ENCODE measurements at places on chromosomes 7 and 10.

GRCh38 chr10:129027906-129028305 lies 439.1 kb upstream of the MGMT start:
- DNase-seq: no peak

GRCh38 chr7:2527505-2528467 lies 8.2 kb downstream of the LFNG start:
- peak; percentile 58 for DNase-seq

DNA sequence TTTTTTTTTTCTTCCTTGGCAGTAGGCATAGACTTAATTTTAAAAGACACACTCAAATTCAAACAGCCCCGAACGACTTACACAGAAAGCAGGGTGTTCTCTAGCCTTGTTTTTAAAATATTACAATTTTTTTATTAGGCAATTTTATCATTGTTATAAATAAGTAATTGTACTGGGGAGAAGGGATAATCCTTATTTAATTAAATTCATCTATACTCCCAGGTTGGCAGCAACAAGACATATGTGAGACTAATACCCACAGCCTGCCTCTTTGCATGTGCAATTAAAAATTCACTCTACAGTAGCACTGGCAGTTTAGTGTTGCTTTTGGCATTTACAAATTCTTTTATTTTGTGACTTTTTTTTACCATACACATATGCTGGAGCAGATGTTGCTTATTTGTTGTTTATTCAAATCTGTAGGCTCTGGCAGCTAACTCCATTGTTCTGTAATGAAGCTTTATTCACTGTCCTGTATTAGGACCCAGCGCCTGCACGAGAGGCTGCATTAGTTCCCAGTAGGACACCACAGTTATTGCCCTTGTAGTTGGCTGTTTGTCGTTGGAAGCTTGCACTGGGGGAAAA lies 84.9 kb upstream of the PPP1R17 start:
- no peak for DNase-seq

GRCh38 chr10:117792214-117792613 lies 249.7 kb downstream of the EMX2 start:
- no peak for DNase-seq

- no peak for DNase-seq
Measured at GRCh38 chr10:16866541-16867275, 49.5 kb upstream of the RSU1 start.

DNA sequence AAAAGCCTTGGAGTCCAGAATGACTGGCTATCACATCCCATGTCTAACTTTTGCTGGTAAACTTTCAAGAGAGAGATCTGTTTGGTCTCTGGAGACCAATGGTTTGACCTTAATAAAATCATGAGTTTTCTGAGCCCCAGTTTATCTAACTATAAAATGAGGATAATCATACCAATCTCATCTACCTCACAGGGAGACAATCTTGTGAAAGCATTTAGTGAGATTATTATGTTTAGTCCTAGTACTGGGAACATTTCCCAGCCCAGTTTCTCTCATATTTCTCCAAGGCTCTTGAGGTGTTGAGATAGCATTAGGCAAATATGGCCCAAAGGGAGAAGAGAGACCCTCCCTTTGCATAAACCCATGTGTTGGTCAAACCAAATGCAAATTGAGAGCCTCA lies 25.8 kb downstream of the ABCC2 start:
- no peak for DNase-seq

- no peak for DNase-seq
Measured at GRCh38 chr7:45216181-45216580, 58.6 kb downstream of the RAMP3 start.

DNA sequence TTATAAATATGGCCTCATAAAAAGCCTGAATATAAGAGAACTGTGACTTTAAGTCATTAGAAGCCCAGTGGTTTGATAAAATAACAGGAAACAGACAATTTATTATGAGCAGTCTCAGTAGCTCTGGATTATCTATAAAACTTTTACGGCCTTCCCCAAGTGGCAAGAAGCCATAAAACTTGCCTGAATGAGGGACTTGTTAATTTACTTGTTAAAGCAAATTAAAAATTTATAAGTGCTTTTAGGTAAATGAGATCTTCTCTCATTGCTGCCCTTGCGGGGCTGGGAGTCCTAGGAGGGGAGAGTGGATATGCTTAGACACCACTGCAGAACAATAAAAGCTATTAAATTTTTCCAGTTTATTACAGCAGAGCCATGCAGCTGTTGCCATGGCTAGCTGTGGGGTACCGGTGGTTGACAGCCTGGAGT lies 499.9 kb downstream of the AUTS2 start:
- no peak for DNase-seq

DNA sequence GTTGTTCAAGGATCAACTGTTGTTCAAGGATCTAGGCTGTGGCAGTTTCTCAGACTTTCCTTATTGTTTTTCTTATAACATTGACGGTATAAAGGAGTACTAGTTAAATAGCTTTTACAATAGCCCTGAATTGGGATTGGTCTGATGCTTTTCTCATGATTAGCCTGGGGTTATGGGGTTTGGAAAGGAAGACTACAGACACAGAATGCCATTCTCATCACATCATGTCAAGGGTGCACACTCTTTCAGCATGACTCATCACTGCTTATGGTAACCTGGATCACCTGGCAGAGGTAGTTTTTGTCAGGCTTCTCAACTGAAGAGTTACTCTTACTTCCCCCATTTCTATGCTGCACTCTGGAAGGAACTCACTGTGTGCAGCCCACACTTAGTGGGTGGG lies 194.2 kb upstream of the NPSR1 start:
- DNase-seq: no peak

DNA sequence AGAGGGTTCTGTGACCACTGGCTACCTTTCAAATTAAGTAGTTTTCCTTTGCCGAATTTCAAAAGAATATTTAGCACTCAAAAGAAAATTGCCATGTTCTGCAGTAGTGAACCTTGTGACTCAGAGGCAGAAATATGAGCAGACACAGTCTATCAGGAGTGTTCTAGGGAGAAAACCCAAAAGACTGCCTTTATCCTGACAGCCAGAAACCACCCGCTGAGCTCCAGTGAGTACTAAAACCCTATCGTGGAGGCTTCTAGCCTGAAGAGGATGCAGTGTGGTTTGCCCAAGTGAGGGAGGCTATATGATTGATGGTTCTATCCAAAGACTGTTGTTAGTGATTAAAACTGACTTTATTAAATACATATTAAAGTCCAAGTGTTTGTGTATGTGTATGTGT lies 21.9 kb downstream of the CHRM2 start:
- DNase-seq: no peak

- DNase-seq: no peak
Measured at GRCh38 chr10:8070440-8070839, 16.0 kb downstream of the GATA3 start.

- no peak for DNase-seq
Measured at GRCh38 chr7:738723-739454, 11.8 kb upstream of the PRKAR1B start.

DNA sequence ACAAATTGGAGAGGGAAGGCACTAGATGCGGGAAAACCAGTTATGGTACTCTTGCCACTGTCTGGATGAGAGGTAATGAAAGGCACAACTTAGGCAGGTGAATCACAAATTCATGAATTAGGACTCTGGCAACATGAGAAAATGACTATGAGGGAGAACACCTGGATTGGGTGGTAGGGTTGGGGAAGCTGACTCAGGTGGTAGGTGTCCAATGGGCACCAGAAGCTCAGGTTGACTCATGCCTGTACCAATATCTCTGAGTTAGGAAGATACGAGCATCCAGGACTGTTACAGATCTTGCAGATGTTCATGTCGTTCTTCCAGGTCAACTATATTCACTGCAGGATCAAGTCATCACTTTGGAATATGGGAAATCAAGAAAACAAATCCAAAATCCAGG lies 56.7 kb downstream of the NPY start:
- no peak for DNase-seq

GRCh38 chr10:102649797-102650654 lies 5.7 kb downstream of the TRIM8 start:
- DNase-seq: no peak

DNA sequence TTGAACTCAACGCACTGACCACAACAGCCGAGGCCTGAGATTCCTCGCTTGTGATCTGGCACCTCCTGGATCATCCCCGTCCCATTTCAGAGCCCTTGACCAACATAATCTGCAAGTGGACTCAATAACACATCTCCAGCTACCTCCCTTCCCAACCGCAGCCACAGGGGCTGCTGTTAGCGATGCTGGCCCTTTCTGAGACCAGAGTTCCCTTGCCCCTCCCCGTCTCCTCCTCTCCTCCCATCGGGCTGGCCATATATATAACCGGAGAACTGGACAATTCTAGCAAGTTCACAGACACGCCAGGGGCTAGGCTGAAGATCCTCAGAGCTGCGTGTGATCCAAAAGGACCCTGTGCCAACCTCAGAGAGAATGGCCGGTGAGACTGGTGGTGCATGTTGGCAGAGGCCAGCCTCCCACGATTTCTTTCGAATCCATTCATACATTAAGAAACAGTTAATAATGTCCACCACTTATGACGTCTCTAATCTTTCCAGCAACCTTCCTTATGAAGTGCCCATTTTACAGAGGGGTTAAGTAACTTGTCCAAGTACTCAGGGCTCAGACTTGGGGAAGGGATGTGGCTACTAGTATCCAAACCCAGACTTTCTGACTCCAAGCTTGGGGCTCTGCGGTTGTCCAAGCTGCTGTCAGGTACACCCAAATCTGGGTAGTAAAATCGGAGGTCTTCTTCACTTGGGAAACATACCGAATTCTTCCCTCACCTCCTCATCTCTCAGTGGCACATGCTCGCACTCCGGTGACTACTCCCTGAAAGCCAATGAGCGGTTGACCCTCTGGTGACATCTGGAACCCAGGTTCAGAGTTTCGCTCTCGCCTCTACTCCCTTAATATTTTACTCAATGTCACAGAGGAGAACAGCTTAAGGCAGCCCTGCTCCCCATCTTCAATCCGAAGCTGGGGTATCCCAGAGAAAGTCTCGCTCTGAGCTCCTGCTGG lies 11.2 kb upstream of the FEZF1 start:
- no peak for DNase-seq

GRCh38 chr7:20312562-20312961 lies 18.1 kb upstream of the ITGB8 start:
- no peak for DNase-seq

- DNase-seq: no peak
Measured at GRCh38 chr7:34762764-34763163, 104.7 kb downstream of the NPSR1 start.

GRCh38 chr7:7772397-7772821 lies 54.0 kb upstream of the RPA3 start:
- DNase-seq: no peak

- no peak for DNase-seq
Measured at GRCh38 chr10:135601-136464, 578 bp downstream of the ZMYND11 start.

- DNase-seq: no peak
Measured at GRCh38 chr7:92751902-92752901, 84.2 kb downstream of the CDK6 start.

- DNase-seq: no peak
Measured at GRCh38 chr10:75102830-75103673, 8.4 kb upstream of the SAMD8 start.

DNA sequence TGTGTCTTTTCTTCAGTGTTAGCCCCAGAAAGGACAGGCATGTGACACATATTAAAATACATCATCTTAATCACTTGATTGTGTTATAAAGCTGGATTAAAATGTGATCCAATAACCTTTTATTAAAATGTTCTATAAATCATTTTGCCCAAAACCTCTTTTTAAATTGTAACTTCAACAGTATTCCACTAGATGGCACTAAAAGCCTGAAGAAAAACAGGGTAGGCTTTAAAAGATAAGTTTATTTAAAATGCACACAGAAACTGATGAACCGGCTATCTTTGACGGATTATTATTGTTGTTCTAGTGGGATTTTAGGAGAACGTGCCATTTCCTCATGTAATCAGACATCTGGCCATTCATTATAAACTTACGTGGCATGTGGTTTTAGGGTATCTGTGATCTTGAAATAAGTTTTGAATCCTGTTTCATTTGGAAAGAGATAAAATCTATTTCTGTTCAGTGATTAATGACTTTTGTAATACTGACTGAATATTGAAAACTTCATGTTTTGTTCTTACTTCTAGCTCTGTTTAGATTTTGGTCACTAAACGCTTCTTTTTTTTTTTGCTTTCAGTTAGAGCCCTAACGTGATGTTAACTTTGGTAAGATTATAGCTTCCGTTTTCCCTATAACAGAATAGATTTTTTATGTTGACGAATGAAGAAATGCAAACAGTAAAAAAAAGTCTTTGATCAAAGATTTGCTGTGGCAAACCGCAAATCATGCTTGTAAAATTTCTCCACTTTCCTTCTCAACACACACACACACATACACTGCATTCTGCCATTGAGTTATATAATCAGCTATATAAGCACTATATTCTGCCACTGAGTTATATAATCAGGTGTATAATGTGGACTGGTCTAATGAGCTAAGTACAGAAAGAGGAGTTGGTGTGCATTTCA lies 13.6 kb downstream of the VPS50 start:
- no peak for DNase-seq

DNA sequence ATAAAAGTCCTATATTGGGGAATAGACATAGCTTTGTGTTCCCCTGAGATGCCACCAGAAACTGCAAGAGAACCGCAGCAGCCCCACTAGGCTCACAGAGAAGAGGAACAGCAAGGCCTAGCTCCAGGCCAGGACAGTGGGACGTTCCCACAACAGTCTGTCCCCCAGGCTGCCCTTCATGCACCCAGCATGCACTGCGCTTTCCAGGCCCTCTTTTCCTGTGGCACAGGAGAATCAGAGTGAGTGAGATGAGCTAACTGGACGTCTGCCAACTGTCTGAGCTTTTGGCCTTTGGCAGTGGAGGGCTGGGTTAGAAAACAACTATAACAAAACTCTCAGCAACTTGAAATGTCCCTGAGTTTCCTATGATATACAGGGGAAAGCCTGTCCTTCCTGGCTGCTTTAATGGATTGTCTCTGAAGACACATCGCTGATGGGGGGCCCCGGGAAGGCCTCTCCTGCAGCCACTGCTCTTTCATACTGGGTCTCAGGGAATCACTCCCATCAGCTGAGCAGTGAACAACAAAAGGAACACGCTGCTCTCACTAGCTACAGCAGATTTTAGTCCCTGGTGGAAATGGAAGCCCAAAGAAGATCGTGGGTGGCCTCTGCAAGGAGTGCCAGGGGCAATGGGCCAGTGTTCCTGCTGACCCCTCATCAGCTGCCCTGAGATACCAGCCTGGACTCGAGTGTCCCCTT lies 53.5 kb downstream of the PODXL start:
- no peak for DNase-seq

GRCh38 chr10:35639021-35639727 lies 2.9 kb downstream of the FZD8 start:
- DNase-seq: no peak

- DNase-seq: no peak
Measured at GRCh38 chr10:125133696-125134482, 26.5 kb downstream of the CTBP2 start.

- no peak for DNase-seq
Measured at GRCh38 chr7:129574487-129574886, 37.0 kb upstream of the NRF1 start.
